Right cardiac atrium (tissue), 5 donors: ENCODE measurements at places on chromosomes 1 and 21. TPM values are rescaled to one million over a fixed set of nuclear protein-coding genes. Genes with fewer than 3 reads are reported as not detected.

Gene GPR52
- 1.0 TPM for polyA plus RNA-seq

Gene OR2L5
- polyA plus RNA-seq = not detected

Gene S100A7A
- polyA plus RNA-seq = not detected

Gene RSPH1
- polyA plus RNA-seq = not detected

Gene CRYAA
- polyA plus RNA-seq = not detected

Gene SMCP
- not detected for polyA plus RNA-seq

Gene LCE3D
- not detected for polyA plus RNA-seq

Gene SSR2
- polyA plus RNA-seq = 93.3 TPM

Gene ADAMTSL4
- 26.3 TPM for polyA plus RNA-seq

Gene MAN1C1
- polyA plus RNA-seq = 9.1 TPM

Gene TRMT13
- 4.8 TPM for polyA plus RNA-seq

Gene FABP3
- polyA plus RNA-seq = 6,193 TPM

Gene RAD54L
- polyA plus RNA-seq = 0.16 TPM

Gene C1orf115
- 15.1 TPM for polyA plus RNA-seq

Gene HMGCS2
- 18.5 TPM for polyA plus RNA-seq

Gene NFASC
- 44.2 TPM for polyA plus RNA-seq

Gene FCER1G
- 33.4 TPM for polyA plus RNA-seq

Gene ASCL5
- polyA plus RNA-seq = not detected

Gene AVPR1B
- 0.07 TPM for polyA plus RNA-seq

Gene TMEM200B
- polyA plus RNA-seq = 2.8 TPM

Gene SLC41A1
- polyA plus RNA-seq = 187 TPM

Gene TENT5C
- 9.5 TPM for polyA plus RNA-seq

Gene TMEM269
- not detected for polyA plus RNA-seq

Gene SNX7
- 20.4 TPM for polyA plus RNA-seq

Gene GABRD
- polyA plus RNA-seq = 0.48 TPM

Gene KRTAP11-1
- polyA plus RNA-seq = not detected
